ENCODE measurements at places on chromosomes 12 and 14.

DNA sequence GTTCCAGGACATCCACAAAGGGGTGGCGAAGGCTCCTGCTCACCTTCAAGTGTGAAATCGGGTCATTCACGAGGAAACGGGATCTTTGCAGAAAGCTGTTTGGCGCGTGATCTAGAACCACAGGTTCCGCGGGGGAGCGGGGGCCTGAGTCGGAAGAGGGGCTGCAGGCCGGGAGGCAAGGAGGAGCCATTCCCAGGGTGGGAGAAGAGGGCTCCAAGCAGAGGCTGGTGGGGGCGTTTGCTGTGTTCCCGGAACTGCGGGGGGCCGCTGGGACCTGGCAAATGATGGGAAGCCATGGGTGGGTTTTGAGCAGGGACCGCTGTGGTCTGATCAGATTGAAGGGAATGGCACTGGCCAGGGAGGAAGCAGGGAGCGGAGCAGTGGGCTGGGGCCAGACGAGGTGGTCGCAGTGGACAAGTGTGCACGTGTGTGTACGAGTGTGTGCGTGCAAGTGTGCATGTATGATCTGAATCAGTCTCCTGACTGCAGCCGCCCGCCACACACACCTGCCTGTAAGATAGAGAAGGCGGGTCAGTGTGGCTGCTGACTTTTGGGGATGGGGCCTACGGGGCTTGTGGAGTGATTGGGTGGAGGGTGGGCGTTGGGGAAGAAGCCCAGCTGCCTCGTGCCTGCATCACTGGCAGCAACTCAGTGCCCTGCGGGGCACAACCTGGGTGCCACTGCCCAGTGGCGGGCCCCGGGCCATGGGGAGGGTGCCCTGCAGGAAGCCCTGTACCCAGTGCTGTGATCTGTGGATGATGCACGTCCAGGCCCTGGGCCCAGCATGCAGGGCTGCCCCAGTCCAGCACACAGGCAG lies 141.9 kb downstream of the KIF26A start:
- no peak for DNase-seq
- H3K4me3 ChIP-seq, result no peak overlapping the region
- no peaks in the 10 kb centered on the region for H3K4me1 ChIP-seq
- no peaks in the 10 kb centered on the region for H3K27me3 ChIP-seq
- no peaks in the 10 kb centered on the region for H3K36me3 ChIP-seq

GRCh38 chr12:105233041-105233905 lies 2.7 kb downstream of the APPL2 start:
- H3K4me1 ChIP-seq, result peaks cover 71% of the 10 kb centered on the region
- peak overlapping the region; percentile 97 for H3K27ac ChIP-seq
- no peaks in the 10 kb centered on the region for H3K27me3 ChIP-seq
- no peaks in the 10 kb centered on the region for H3K36me3 ChIP-seq

DNA sequence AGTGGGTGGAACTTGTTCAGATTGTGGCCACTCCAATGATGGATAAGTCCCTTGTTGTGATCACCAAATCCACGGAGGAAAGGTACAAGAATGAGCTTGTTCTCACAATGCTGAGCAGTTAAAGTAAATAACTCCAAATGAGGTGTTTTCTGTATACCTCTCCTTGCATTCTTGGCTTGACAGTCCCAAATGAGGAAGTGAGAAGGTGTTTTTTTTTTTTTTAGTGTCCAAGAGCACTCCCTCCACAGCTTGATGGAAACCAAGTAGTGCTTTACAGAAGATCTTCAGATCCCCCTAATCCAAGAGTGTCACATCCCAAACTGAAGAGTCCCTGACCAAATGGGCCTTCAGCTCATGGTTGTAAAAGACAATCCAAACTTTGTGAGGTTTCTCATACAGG lies 153.6 kb downstream of the ATP23 start:
- H3K36me3 ChIP-seq, result no peaks in the 10 kb centered on the region
- H3K27ac ChIP-seq, result no peak overlapping the region
- H3K4me1 ChIP-seq, result no peaks in the 10 kb centered on the region
- no peak for DNase-seq

DNA sequence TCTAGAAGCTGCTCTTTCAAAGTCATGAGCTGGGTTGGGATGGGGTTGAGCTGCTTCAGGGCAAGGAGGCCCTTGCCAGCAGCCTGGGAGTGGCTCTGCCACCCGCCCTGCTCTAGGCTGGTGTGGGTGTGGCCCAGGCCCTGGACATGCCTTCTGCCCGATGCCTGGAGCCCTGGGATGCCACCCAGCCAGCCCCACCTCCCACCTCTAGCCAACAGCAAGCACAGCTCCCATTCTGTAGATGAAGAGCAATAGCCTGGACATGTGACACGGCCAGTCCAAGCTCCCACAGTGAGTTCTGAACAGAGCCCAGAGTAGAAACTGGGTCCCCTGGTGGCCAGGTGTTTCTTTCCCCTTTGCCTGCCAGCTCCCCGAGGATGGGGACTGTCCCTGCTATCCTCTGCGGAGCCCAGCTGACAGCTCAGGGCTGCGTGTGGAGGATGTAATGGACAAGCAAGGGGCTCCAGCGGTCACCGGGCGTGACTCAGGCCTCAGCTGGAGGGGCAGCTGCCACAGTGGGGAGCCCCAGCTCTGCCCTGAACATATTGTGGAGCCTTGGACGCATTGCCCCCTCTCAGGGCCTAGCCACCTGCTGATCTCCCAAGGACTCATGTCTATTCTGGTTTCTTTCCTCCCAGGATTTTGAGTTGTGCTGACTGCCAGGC lies 165.2 kb downstream of the TSPAN9 start:
- H3K27ac ChIP-seq, result no peak overlapping the region
- no peak overlapping the region for H3K4me3 ChIP-seq

DNA sequence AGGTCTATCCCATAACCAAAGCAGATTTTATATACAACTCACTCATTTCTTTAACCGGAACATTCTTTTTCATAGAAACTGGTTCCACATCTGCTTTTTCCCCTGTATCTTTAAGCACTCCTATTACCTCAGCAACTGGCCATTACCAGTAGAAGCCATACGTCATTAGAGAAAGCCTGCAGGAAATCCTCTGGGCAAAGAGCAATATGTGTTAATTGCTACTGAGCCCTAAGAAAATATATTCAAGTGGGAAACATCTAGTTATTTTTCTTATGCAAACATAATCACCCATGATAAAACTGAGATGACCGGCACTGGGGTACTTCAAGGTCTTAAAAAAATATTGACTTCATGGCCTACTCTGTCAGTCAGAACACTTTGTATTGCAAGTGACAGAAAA lies 28.2 kb upstream of the CPSF6 start:
- H3K27ac ChIP-seq, result no peak overlapping the region
- no peaks in the 10 kb centered on the region for H3K4me1 ChIP-seq
- H3K27me3 ChIP-seq, result no peaks in the 10 kb centered on the region
- no peak overlapping the region for H3K4me3 ChIP-seq
- no peak for DNase-seq
- no peaks in the 10 kb centered on the region for H3K36me3 ChIP-seq

- no peaks in the 10 kb centered on the region for H3K36me3 ChIP-seq
- DNase-seq, result no peak
- no peaks in the 10 kb centered on the region for H3K27me3 ChIP-seq
- H3K27ac ChIP-seq, result no peak overlapping the region
- H3K4me1 ChIP-seq, result no peaks in the 10 kb centered on the region
These were observed 468.2 kb upstream of the CCDC196 start for GRCh38 chr14:66017927-66018326.

- H3K4me3 ChIP-seq, result no peak overlapping the region
- no peaks in the 10 kb centered on the region for H3K27me3 ChIP-seq
- DNase-seq, result no peak
- no peaks in the 10 kb centered on the region for H3K4me1 ChIP-seq
- no peaks in the 10 kb centered on the region for H3K36me3 ChIP-seq
These were observed 812.8 kb downstream of the C12orf50 start for GRCh38 chr12:87216436-87216835.

All from vagina (tissue), 2 donors.